ENCODE measurements at places on chromosomes 3 and 15.

GRCh38 chr15:99126930-99127329 lies 22.1 kb downstream of the SYNM start:
- no peak for DNase-seq

GRCh38 chr3:69197455-69197854 lies 75.1 kb upstream of the LMOD3 start:
- no peak for DNase-seq

DNA sequence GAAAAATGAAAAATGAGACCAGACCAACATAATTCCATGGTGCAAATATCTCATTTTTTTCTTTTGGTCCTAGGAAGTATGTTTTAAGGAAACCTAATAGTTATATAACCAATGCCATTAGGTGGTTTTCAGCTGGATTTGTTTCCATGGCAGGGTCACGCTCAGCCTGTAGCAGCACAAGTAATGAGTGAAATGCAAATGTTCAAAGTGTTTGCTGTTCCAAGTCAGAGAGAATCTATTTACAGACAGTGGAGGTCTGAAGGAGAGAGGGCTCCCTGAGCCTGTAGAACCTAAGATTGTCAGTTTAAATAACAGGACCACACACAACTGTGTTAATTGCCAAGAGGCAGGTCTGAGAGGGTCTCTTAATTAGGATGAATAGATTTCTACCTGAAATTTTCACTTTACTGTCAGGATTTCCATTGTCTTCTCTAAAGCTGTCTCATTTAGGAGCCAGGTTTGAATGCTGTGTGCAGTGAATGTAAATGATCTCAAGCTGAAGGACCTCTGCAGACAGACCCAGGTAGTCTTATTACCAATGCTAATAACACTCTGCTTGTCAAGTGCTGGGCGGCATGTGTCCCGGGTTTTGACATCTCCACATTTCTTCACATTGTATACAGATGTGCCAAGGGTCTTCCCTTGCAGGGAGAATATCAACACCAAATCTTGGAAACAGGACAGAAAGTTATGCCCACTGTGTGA lies 317.3 kb upstream of the NECTIN3 start:
- no peak for DNase-seq

- no peak for DNase-seq
Observed at GRCh38 chr3:46350262-46350565, 3.7 kb upstream of the CCR2 start.
